ENCODE measurements at places on chromosomes 2 and 18. TPM values are rescaled to one million over a fixed set of nuclear protein-coding genes. Genes with fewer than 3 reads are reported as not detected.

CAPN14 gene
- total RNA-seq, result not detected

DNA sequence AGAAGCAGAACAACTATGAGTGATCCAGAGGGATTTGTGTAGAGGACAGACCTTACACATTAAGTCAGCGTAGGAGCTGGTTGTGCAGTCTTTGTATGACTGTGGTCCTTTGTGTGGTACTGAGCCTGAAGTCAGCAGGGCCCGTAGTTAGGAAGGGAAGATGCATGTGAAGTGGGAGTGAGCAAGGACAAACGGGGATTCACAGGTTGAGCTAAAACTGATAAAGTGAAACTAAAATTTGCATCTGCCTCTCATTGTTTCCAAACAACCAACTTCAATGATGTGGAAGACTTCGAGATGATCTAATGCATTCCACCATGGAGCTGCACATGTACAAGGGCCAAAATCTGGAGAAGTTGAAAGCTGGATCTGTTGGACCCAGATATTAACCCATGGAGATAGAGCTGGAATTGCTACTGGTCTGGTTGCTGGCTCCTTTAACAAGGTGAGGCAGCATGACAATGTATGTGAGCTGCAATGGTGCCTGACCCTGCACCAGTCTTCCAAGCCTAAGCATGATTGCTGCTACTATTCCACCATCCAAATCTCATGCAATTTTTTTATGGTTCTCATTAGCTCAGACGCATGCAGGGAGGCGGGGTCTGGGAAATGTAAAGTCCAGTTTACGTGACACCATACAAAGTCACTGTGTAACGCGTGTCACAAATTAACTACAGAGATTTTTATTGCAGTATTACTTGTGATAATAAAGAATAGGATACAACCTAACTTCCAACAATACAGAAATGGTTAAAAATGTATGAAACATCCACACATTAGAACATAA, 12.1 kb upstream of the CYBRD1 start:
- DNase-seq, result no peak

- no peak for DNase-seq
Observed at GRCh38 chr18:58400331-58400870, 228.5 kb downstream of the ALPK2 start.

- no peak for DNase-seq
Observed at GRCh38 chr2:214310319-214310718, 100.5 kb upstream of the VWC2L start.

- no peak for DNase-seq
Observed at GRCh38 chr2:12948961-12949353, 232.2 kb downstream of the TRIB2 start.

Measured in HT-29 (cell line).